ENCODE measurements at places on chromosomes 1 and 21.

DNA sequence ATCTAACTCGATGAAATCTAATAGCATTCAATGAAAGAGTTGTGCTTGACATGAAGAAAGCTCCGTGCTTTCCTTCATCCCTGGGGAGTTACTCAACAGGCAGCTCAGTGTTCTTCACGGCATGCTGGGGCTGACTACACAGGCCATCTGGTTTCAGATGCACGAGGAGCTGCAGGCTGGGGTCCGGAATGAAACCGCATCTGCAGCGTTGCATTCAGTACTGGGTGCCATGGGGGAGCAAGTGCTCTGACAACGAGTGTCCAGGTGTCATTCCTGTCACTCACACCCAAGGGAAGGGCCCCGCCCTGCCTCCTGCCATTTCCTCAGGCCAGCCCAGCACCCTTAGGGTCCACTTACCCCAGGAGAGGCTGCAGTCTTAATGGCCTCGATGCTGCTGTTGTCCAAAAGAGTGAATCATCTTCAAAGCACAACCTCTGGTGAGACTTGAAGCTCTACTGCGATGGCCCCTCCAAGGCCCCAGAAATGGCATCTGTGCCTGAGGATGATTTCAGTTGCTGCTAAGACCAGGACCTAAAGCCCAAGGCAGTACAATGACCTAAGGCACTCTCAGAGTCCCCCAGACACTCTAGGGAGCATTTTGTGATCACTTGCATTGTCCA, 61.4 kb downstream of the STUM start:
- peak; percentile 70 for DNase-seq

GRCh38 chr1:178379807-178380206, 117.0 kb downstream of the CLEC20A start:
- no peak for DNase-seq

GRCh38 chr1:66374561-66375111, 159.3 kb upstream of the SGIP1 start:
- DNase-seq = no peak

DNA sequence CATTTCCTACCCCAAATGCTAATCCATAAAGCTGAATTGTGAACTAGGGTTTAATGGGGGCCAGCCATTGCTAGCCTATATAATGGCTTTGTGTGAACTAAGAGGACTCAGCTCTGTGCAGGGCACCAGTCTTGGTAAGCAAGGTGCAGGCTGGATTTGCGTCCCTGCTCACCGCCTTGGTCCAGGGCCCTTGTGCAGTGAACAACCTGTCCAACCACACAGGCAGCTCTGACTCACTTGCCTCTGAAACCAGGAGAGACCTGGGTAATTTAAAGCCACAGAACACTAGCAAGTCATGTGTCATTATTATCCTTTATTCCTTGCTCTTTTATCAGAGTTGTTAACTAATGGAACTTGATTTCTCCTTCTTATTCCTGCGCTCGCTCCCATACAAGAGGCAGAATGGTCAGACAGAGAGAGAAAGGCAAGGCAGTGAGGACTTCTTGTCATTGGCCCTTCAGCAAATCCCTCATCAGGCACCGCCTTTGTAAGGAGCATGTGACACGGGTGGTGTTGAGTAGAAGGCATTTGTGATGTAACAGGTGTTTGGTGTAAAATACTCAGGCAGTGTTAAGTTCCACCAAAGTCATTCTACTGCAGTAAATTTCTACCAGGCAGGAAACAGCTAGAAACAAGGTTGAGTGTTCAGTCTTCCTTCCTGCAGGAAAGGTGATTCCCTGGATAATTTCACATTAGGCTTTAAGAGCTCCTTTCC, 67.3 kb upstream of the OLIG2 start:
- no peak for DNase-seq

- DNase-seq = no peak
These were observed 543.0 kb upstream of the B3GALT2 start for GRCh38 chr1:193729429-193729828.

DNA sequence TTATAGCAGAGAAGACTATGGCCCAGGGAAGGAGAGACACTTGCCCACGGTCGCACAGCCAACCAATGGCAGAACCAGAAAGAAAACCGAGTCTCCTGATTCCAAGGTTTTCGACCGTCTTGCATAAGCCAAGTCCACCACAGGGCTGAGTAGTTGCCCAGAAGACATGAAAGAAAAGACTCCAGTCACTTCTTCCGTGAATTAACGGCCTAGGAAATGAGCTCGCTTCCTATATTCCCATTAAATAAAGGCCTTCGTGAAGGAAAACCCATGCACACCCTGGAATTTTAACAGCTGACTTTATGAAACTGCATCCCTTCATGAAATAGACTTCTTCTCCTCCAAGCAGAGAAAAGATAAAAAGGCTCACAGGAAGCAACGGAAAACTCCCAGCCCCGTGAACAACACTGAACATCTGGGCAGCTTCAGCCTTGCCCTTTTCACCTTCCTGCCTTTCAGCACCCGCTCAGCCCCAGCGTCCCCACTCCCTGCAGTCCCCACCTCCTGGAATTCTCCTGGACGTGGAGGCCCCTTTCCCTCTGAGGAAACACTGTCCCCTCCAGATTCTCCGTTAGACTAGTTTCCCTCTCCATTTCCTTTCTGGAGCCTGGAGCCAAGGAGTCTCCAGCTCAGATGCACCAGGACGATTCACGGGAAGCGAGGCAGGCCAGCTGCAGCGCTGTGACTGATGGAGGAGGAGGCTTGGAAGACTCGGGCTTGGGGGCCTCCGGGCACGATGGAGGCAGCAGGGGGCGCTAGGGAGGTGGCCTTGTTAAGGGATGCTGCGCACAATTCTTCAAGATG, 2.7 kb upstream of the MYOC start:
- no peak for DNase-seq

GRCh38 chr1:4488018-4488417, 166.4 kb upstream of the AJAP1 start:
- no peak for DNase-seq

GRCh38 chr21:26966649-26967061, 233 bp downstream of the ADAMTS5 start:
- DNase-seq = no peak

Data from NCI-H2171 (cell line).